Stimulated activated CD8-positive, alpha-beta memory T cell treated with anti-CD3 and anti-CD28 coated beads, Interleukin-4, amount 100 ng/mL, for 1 hour (primary cell): ENCODE measurements at places on chromosomes 1 and 21.
A peak's percentile ranks its signal among the peaks of the same experiment; 100 is the strongest.

DNA sequence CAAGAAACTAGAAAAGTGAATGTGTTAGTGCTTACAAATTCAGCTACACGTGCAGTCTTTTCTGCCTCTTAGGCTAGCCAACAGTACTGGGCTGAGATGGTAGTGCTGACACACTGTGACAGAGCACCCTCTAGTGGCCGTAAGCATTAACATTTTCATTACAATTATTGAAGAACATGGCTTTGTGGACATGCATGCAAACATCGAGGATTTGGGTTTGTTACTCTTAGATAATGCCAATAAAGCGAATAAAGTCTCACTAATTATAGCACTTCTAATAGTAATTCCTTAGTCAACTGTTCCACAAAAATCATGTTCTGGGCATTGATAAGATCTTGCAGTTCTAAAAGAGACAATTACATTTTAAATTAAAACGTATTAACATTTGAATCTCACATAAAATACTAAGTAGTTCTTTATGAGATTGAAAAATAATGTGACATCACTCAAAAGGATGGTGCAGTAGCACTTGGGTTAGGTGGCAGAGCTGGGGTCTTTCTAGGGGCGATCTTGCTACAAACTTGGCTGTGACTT, 47.1 kb downstream of the MYSM1 start:
- peak; percentile 24 for DNase-seq

GRCh38 chr1:30302858-30303257, 420.5 kb downstream of the MATN1 start:
- no peak for DNase-seq

- DNase-seq, result no peak
These were observed 21.0 kb downstream of the RCC1 start for GRCh38 chr1:28526886-28527285.

- no peak for DNase-seq
These were observed 60.5 kb upstream of the PRMT6 start for GRCh38 chr1:106995970-106996369.

DNA sequence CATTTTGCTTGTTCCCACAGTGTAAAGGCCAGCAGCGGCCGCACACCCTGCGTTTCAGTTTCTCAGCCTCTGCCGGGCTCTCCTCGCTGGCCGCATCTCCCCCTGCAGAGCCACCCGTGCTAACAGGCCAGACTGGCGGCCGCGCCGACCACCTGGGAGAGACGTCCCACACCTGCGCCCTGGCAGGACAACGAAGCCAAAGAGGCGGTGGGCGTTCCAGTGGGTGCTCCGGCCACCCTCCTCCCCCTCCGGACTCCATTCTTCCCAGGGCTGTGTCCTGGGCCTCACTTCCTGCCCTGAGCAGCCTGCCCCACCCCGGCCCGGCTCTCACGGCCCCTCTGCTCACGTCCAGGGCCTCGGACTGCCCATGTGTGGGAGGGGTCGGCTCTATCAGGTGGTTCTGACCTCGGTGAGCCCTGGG, 31.9 kb upstream of the SLC19A1 start:
- DNase-seq, result no peak

DNA sequence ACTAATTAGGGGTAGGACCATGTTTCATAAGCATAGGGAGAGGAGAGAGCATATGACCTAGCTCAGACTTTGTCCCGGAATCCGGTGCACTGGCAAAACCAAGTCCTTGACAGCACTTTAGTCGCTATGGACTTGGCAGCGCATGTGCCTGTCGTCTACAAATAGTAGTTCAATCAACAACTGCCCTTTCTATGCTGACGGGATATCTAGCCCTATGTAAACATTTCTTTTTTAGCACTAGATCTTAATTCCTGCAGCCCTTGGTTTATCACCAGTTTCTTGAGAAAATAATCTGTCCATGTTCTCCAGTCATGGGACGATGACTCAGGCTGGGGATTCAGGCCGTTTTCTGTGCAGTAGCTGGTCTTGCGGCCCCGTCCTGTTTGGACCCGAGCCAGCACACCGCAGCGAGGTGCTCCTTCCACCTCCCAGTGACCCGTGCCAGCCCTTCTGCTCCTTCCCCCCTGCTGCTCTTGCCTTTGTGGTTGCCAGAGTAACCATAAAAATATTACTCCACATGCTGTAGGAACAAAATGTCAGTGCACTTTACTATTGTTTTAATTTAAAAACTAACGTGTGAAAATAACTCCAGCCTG, 8.6 kb upstream of the MT1HL1 start:
- DNase-seq, result no peak

DNA sequence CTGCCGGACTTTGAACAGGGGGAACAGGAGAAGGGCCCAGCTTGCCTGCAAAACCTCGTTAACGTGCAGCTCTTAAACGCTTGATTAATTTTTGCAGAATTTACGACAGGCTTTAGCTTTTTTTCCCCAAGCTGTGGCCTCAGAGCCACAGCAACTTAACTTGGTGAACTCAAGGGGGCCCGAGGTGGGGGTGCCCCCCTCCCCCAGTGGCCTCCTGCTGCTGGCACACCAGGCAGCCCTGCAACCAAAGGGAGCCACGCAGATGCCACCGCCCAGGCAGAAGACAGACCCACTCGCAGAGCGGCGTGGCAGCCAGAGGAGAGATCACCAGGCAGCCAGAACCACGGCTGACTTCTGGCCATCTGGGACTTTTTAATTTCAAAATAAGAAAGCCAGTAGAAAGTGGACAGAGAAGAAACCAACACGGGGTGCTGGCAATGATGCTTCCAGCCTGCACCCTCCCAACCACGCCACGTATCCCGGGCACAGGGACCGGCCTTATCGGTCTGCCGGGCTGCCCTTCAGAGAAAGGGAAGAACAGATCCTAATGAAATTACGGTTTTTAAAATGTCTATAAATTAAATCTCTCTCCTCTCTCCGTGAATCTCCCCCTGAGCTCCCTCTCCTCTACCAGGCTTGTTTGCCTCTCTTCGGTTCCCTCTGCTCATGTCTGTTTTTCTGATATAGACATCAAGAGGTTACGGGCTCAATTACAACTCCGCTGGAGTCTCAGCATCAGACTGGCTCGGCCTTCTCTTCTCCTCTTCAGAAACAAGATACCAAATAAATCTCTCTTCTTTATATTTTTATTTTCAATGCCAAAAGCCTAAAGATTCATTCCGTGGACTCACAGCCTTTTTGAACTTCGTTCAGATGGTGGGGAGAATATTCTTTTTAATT, 6.4 kb downstream of the CASZ1 start:
- no peak for DNase-seq

DNA sequence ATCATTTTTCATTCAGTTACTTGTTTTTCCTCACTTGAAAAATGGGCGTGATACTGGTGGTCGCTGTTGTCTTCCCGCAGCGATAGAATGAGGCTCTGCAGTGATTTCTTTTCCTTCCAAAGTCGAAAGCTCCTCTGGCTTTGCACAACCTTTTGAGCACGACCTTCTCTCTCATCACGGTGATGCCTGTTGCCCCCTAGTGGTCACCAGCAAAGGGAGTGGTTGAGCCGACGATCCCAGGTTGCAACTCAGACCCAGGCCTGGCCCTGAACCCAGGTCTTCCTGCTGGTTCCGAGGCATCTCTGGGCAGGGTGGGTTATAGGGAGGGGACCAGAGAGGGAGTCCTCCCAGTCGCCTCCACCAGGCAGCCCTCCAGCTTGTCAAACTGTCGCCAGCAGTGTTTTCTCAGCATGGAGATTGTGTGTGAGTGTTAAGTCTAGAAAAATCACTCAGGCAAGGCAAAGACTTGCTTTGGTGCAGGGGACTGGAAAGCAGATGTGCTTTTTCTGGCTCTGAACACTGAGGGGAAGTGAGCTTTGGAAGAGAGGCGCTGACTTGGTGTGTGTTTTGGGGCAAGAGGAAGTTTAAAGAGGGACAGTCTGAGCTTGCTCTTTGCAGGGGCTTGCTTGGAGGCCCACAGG, 285.3 kb downstream of the CAMTA1 start:
- DNase-seq, result peak; percentile 5

- DNase-seq, result no peak
These were observed 29.2 kb downstream of the IGSF5 start for GRCh38 chr21:39774227-39774626.

DNA sequence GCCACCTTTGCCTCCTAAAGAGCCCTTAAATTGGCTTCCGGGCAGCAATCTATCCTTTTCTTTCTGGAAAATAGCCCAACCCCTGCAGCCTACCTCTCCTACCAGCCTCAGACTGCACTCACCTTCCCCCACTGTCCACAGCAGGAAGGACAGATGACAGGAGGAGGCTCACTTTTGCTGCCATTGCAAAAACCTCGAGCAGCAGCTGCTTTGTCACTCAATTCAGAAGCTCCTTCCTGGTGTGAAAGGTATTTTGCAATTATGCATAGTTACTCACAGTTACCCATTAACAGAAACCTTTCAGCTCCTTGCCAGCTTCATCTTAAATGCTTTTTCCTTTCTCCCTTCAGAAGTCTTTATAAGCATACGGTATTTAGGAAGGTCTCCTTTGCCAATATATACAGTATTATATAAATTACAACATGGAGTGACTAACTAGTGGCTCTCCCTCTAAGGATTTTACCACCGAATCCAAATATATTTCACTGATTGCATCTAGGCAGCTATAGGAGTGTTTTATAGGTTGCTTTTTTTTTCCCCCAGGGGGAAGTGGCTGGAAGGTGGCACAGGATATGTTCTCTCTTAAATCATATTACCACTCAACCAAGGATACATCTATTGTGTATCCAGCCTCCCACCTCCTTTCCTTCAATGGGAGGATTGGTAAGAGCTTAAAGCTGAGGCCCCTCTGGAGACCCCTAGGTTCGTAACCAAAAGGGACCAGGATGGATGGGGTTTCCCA, 142.1 kb upstream of the IPO9 start:
- DNase-seq, result no peak

DNA sequence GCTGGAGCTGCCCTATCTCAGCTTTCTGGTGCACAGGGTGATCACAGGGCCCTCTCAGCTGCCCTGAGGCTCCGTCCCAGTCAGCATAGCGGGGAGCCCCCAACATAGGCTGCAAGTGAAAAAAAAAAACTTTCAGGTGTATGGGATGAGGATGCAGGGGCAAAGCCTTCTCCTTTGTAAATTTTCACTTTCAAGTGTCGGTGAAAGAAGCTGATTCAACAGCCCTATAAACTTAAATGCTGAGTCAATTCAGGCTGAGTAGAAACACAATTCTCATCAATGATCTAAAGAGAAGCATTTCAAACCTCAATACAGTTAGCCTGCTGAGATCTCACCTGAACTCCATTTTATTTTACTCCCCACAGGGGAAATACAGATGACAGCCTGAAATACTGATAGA, 171.2 kb downstream of the SEC16B start:
- no peak for DNase-seq

- DNase-seq, result no peak
These were observed 54.4 kb downstream of the KAZN start for GRCh38 chr1:14652840-14653239.

GRCh38 chr21:35940074-35940927, 120.0 kb downstream of the SETD4 start:
- no peak for DNase-seq

DNA sequence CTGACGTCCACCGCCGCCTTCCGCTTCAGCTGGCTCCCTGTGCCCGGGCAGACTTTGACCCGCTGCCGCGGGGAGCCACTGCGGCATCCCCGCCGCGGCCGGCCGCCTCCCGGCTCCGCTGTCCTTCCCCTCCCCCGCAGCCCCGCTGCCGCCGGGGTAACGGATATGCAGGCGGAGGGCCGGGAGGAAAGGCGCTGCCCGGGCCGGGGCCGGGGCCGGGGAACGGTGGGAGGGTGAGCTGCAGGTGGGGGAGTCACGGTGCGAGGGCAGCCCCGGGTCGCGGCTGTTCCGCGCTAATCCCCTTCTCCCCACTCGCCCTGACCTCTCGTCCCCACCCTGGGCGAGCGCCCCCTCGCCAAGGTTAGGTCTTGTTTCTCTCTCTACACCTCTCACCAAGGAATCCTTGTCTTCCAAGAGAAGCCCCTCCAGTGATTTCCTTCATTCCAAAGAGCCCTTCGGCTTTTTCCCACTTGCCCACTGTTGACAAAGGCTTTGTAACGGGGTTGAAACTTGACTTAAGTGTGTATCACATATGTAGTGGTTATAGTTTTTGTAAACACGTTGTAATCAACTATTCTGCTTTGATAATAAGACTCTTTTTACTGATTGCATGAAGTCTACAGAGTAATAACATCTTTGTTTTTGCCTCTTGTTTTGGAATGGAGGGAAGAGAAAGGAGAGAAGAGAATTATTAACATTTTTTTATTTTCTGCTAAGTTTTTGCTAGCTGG, 669 bp downstream of the XPR1 start:
- peak; percentile 38 for DNase-seq

DNA sequence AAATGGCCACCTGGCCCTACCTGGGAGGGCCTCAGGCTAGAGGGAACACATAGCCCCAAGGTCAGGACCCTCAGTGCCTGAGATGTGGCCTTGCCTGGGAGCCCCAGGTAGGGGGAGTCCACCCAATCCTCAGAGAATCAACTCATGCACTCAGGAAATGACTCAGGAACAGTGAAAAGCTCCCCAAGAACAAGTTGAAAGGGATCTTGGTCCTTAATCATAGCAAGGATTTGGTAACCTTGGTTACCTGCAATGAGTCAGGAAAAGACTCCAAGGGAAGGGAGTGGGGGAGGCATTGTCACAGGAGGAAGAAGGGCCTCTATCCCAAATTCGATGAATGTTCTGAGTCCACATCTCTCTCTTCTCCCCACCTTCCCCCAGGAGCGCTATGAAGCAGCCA, 17.0 kb downstream of the MAP7D1 start:
- no peak for DNase-seq

DNA sequence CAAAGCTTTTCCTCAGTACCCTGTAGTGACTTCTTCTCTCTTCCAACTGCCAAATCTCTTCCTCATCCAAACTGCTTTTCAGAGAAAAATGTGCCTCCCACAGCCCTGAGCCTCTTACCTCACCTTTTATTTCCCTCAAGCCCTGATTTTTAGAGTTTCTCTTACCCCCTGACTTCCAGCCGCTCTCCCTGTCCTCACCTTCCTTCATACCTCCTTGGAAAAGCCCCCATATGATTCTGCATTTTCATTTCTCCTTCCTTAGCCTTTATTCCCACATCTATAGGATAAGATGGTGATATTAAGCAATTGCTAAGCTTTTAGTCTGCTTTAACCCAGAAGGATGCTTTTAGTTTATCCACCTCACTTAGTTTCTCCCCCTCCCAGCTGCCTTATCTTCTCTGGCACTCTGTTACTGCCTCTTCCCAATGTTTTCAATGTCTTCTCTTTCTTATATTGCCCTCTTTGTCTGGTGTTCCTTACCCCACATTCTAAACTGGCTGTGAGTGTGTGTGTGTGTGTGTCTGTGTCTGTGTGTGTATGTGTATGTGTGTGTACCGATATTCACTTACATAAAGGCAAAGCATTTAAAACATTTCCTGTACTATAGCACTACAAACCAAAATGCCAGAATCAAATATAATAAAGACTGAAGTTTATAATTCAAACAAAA, at the start of gene CD1B:
Gene CD1B, minus strand, starts transcription at position 51 of the 670 bp plus-strand sequence. CDS start 108 bp downstream, outside the sequence.
- DNase-seq, result no peak
